ENCODE measurements at places on chromosomes 4 and X.

GRCh38 chr4:41209187-41209586, 5.2 kb downstream of the APBB2 start:
- no peak for DNase-seq

DNA sequence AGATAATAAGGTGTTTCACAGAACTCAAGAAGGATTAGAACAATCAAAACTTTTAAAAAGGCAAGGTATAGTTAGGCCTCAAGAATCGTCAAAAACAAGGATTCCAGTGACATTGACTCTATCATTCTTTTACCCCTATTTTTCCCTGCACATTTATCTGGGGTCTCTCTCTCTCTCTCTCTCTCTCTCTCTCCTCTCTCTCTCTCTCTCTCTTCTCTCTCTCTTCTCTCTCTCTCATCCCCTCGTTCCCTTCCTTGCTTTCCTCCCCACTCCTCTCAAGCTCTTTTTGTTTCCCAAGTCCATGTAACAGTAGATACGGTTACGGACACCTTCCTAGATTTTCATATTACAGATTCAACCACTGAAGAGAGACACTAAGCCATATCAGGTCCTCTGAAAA, 3.2 kb upstream of the TMLHE start:
- no peak for DNase-seq

DNA sequence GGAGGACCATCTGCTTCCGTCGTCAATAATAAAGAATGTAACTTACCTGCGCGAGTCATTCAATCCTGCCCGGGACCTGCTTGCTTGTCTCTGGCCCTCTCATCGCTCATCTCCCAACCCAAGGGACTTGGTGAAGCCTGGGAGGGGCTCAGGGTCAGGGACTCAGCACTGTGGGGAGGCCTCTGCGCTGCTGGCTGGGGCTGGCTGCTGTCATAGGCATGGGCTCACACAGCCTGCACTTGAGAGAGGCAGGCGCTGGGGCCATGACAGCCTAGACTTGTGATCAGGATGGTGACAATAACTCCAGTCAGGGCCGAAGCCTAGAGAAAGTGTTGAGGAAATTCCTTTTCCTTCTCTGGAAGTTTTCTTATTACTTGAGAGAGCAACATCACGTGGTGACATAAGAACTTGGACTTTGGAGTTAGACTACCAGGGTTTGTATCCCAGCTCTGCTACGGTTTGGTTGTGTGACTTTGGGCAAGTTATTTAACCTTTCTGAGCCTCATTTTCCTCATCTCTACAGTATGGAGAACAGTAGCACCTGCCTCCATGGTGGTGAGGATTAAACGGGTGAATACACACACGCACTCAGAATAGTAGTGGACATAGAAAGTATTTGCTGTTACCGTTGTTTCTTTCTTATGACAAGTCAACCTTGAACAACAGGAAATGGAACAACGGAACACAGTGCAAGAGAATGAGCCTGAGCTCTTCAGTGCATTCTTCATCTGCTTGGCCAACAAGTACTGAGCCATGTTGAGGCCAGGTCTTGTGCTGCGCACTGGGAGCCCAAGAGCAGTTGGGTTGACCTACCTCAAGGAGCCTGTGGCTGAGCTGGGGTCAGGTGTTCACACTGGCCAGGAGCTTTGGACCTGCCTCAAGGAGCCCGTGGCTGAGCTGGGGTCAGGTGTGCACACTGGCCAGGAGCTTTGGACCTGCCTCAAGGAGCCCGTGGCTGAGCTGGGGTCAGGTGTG, 60.5 kb downstream of the TBC1D14 start:
- DNase-seq = peak; percentile 3

GRCh38 chr4:40114206-40114605, 57.6 kb downstream of the N4BP2 start:
- DNase-seq = no peak

DNA sequence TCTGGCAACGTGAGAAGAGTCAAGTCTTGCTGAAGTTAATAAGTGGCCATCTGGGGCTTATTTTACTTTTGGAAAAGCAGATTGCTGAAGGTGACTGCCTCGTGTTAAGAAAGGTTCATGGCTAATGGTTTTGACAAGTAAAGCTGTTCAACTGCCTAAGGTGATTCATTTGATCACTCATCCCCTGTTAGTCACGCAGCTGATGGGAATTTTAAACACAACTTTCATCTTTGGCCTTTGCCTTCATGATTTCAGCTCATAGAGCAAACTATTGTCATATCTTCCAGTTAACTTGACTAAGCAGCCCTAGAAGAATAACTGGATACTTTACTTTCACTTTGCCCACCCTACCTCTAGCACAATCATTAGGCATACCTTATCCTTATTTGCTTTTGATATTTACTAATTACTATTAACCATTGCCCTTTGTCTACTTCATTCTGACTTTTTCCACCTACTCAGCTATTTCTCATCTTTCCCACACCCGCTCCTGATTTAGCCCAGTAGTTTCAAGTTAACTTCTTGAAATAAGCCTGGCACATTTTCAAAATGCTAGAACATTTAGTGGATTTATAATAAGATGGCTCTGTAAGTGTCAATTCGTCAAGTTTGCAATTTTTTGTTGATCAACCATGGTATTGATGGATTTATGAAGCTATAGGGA, 170.6 kb upstream of the S100G start:
- no peak for DNase-seq

DNA sequence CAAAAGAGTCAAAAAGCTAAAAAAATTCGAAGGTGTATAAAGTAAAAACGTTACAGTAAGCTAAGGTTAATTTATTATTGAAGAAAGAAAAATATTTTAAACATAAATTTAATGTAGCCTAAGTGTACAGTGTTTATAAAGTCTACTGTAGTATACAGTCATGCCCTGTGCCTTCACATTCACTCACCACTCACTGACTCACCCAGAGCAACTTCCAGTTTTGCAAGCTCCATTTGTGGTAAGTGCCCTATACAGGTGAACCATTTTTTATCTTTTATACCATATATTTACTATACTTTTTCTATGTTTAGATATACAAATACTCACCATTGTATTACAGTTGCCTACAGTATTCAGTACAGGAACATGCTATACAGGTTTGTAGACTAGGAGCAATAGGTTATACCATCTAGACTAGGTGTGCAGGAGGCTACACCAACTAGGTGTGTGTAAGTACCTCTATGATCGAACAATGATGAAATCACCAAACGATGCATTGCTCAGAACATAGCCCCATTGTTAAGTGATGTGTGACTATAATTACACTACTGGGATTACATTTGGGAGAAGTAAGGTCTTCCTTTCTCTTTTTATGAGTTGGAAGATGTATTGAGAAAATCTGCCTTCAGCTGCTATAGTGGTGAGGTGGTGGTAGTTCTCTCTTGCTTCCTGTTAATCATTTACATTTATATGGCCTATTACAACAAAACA, 27.2 kb downstream of the TMSB4X start:
- DNase-seq = no peak

DNA sequence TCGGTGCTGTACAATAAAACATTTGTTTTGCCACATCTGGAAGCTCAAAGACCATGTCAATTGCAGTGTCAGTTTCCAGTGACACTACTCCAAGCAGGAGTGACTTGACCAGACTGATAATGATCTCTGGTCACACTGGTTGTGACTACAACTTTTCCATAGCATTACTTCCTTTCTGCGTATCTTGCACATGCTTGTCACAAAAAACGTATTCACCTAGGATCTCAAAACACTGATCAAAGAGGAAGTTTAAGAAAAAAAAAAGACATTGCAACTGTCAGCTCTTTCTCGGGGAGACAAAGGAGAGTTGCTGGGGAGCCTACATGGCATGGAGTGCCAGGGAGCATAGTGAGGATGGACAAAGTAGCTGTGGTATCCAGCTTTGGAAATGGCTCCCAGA, 60.6 kb downstream of the OPHN1 start:
- no peak for DNase-seq

DNA sequence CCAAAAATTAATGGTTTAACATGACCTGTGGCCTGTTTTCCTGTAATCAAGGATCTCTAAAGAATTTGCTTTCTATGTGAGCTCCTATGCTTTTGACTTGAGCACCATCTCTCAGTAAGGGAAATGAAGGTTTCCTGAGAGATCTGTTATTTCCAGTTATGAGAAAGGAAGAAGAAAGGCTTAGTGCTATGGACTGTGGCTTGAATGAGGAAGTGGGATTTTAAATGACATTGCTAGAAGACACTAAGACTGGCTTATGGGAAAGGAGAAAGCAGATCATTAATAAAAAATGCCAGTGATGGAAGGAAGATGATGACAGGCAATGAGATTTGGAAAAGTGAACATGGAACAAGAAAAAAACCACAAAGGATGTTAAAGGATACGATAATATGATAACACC, 285.4 kb downstream of the OPHN1 start:
- DNase-seq = no peak

GRCh38 chr4:113659127-113659526, 102.4 kb downstream of the CAMK2D start:
- no peak for DNase-seq

- DNase-seq = no peak
These were observed 40.4 kb downstream of the COL4A6 start for GRCh38 chrX:108397627-108398391.

DNA sequence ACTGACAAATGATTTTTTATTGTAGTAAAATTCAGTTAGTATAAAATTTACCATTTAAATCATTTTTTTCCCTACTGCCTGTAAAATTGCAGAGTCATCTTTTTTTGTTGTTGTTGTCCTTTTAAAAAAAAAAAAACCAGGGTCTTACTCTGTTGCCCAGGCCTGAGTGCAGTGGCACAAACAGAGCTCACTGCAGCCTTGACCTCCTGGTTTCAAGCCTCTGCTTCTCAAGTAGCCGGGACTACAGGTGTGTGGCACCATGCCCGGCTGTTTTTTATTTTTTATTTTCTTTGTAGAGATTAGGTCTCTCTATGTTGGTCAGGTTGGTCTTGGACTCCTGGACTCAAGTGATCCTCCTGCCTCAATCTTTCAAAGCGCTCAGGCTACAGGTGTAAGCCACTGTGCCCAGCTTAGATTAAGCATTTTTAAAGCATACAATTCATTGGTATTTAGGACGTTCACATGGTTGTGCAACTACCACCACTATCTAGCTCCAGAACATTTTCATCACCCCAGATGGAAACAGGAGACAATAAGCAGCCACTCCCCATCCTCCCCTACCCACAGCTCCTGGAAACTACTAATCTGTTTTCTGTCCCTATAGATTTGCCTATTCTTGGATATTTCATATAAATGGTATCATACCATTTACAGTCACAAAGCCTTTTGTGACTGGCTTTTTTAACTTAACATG, 59.7 kb upstream of the PGRMC2 start:
- DNase-seq = no peak

GRCh38 chr4:156576946-156577345, 394.7 kb downstream of the PDGFC start:
- DNase-seq = no peak

DNA sequence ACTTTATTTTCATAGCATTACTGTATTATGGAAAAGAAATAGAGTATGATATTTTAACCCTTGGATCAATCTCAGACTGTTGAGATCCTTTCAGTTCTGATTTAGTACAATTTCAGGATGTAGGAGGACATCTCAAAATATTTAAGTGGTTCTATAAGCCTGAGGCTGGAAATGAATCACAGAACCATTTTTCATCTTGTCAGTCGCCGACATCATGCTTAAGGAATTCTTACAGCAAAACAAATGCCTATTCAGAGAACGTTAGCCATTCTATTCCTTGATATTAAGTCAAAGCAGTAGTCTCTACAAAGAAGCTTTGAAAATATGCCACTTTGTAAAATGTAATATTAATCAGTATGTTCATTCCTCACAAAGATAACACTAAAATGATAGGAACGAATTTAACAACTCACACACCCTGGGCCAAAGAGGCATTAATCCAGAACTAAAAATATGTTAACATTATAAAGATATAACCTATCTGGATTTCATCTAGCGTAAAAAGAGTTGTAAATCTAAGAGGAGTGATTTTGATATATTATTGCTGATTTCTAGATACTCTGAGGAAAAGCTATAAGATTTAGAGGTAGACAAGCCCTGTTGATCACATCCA, 152.0 kb downstream of the GASK1B start:
- no peak for DNase-seq

DNA sequence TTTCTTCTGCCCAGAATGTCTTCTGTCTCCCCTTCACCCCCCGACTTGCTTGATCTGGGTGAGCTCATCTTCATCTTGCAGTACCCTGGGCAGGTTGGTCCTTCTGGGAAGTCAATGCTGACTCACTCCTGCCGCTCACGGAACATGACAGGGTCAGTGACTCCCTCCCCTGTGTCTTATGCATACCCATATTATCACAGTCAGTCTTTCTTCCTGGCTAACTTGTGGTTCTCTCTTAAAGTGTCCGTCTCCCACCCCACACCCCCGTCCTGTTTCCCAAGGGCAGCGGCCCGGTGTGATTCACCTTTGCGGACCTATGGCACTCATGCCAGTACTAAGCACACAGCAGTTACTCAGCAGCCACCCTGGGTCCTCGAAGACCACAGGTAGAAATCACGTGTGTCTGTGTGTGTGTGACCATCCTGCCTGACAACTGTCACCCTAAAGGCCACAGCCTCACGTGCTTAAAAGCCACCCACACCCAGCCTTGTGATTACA, 17.7 kb downstream of the IQSEC2 start:
- DNase-seq = peak; percentile 54

GRCh38 chrX:119391279-119391678, 7.9 kb upstream of the SLC25A43 start:
- peak; percentile 16 for DNase-seq

DNA sequence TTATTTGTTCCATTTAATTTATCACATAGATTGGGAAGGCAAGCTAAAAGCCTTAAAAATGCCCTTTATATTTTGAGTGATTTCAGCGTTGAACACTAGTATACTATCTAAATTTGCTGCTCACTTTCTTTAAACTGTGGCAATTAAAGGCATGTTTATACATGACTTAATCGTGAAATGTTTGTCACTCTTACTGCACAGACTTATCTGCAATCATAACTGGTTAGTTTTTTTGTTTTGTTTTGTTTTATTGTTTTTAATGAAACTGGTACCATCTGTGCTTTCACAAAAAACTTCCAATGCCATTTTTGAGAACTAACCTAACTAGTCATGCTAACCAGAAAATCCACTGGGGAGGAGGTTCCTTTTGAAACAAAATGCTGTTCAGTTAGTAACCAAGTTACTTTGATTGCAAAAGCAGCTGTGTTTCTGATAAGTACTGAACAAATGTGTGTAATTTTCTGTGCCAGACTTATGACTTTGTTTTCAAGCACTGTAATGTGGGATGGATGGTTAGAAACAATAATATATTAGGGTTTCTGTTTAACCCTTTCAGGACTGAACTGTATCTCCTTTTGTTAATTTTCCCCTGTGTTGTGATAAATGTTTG, 56.1 kb downstream of the CCKAR start:
- no peak for DNase-seq

DNA sequence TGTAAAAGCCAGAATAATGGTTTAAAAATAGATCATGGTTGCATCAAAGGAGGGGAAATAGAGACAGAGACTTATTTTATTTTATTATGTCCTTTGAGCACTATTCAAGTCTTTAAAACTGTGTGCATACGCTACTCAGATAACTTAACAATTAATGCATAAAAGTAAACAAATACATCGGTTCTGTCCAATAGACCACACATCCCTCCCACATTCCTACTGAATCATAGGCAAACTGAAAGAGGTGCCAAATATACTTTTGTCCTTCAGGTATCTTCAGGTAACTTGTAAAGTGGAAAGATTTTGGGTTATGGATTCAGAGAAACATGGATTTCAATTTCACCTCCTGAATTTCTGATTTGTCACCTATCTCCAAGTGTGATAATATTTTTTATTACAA, 91.3 kb downstream of the SPOCK3 start:
- DNase-seq = no peak

All from activated CD4-positive, alpha-beta memory T cell treated with anti-CD3 and anti-CD28 coated beads, Interleukin-2, amount 10 ng/mL, durations not matched to agents 7 days and 5 days (primary cell).